Left cardiac atrium (tissue), 4 donors: ENCODE measurements at places on chromosomes 11 and 22. TPM values are rescaled to one million over a fixed set of nuclear protein-coding genes. Genes with fewer than 3 reads are reported as not detected.

DNA sequence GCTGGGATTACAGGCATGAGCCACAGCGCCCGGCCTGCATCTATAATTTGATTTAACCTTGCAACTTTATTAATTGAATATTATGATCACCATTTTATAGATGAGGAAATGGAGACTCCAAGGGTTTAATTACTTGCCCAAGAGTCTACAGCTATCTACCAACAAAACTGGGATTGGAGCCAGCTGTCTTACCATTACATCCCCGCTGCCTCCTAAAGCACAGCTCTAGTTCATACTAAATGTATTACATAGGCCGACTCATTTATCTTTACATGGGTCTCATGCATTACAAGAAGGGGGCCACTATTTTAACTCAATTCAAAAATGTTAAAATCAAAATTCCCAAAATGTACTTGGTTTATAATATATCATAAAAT is 14.1 kb upstream of the TMA7B start:
- DNase-seq = no peak

DNA sequence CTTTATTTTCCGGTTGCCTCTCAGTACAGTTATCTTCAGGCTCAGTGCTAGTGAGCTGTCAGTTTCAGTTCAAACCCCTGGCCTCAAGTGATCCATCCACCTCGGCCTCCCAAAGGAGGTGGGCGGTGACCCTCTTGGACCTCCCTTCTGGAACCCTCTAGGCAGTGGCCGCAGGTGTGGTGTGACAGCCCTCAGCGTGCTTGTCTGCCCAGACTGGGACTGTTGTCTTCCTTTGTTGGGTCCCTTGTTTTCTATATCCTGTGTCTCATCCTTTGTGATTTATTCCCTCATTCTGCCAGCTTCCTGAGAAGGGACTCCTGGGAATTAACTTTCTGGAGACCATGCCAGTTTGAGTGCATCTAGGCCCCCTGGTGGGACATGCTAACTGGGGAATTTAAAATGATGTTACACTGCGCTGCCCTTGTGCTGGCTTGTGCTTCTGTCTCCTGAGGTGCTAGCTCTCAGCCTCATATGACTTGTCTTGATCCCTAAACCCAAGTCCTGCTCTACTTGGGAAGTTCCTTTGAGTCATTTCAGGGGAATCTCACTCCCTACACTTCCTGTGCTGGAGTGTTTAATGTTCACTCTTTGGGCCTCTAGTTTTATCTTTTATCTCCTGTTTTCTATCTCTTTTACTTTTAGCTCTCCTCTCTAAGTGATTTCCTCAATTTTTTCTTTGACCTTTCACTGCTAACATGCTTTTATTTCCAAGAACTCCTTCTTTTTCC is 19.4 kb downstream of the MED15 start:
- no peak for DNase-seq

GRCh38 chr11:78061921-78062311 is 1.7 kb upstream of the THRSP start:
- no peak for DNase-seq

GRCh38 chr11:19589567-19590260 is 122.9 kb upstream of the NAV2 start:
- no peak for DNase-seq

DNA sequence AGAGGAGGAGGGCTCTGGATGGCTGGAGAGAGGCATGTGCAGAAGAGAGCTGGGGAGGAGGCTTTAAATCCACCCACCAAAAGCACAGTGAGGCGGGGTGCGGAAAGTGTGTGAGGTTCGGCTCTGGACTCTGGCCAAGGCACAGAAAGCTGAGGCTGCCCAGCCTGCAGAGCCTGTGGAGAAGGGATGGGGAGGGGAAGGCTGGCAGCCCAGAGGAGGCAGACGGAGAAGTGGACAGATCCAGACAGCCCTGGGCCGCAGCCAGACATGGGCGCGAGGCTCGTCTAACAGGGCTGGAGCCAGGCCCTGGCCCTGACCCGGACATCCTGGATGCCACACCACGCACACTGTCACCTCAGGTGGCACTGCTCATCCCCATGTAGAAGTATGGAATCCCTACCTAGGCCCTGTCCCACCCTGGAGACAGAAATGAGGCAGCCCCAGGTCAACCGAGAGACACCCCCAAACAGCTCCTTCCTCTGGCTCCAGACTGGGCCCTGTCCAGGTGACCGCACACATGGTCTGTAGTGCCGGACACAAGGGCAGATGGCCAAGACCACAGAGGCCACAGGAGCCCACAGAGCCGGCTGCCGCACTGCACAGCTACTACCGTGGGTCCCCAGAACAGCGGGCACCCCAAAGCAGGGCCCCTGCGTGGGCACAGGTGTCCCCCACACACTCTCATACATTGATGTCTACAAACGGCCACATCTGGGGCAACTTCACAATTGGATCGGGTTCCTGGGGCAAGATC is 16.6 kb upstream of the MOB2 start:
- DNase-seq = peak; percentile 62

DNA sequence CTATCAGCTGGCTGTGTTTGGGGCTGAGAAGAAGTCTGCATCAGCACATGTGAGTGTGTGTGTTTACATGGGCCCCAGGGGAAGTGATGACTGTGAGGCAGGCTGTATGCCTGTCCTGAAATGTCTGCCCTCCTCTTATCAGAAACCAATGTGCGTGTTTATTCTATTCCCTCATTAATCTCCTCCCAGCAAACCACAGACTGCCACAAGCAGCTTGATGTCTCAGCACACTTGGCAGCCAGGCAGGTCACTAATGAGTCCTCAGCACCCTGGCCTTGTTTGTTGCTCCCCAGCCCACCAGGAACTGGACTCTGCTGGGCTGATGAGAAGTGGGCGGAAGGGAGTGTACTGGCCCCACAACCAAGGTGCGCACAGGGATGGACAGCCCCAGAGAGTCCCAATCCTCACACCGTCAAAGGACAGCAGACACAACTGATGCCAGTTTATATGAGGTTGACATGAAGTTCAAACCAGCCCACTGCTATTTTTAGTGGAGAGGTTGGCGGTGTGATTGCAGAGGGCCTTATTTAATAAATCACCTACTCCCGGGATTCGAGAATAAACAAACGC is 225.8 kb downstream of the ETS1 start:
- DNase-seq = peak; percentile 21

- DNase-seq = no peak
Observed at GRCh38 chr11:76153571-76153923, 52.8 kb downstream of the WNT11 start.

- DNase-seq = no peak
Observed at GRCh38 chr11:21321072-21321471, 651.7 kb downstream of the NELL1 start.

Gene DRD4
- total RNA-seq = 0.15 TPM

Gene PRMT3
- total RNA-seq = 12.5 TPM

Gene OR8D4
- not detected for total RNA-seq

Gene VWCE
- 1.1 TPM for total RNA-seq

Gene TRIM29
- not detected for total RNA-seq

Gene FAM180B
- total RNA-seq = not detected

Gene IGLL1
- not detected for total RNA-seq

Gene CALCA
- not detected for total RNA-seq

Gene C22orf23
- 0.21 TPM for total RNA-seq

Gene SERPIND1
- total RNA-seq = 1.4 TPM

Gene OR10A2
- total RNA-seq = not detected
